ENCODE measurements at places on chromosomes 1 and 21. TPM values are rescaled to one million over a fixed set of nuclear protein-coding genes. Genes with fewer than 3 reads are reported as not detected.

Gene SPATA46
- not detected for total RNA-seq

Gene CELF3
- not detected for total RNA-seq

Gene ATP6V1G3
- total RNA-seq, result not detected

Gene FMOD
- 48.1 TPM for total RNA-seq

Gene LCE6A
- total RNA-seq, result not detected

Gene IL19
- total RNA-seq, result not detected

Gene SYTL1
- total RNA-seq, result 0.23 TPM

Gene RHD
- not detected for total RNA-seq

Gene PTPRC
- total RNA-seq, result not detected

Gene SPATA1
- total RNA-seq, result 0.59 TPM

Gene HORMAD1
- total RNA-seq, result not detected

Gene LINGO4
- total RNA-seq, result not detected

Gene TRAPPC10
- total RNA-seq, result 22.0 TPM

Gene TMIGD3
- total RNA-seq, result not detected

Gene TTLL7
- 38.6 TPM for total RNA-seq

Gene BLACAT1
- not detected for total RNA-seq

Gene NOS1AP
- total RNA-seq, result 0.89 TPM

Gene PADI4
- total RNA-seq, result not detected

Gene CCDC28B
- 15.4 TPM for total RNA-seq

Gene SAMD11
- total RNA-seq, result 25.2 TPM

Gene ANGPTL3
- total RNA-seq, result not detected

Gene SYCP1
- total RNA-seq, result not detected

Gene LRRC41
- 91.5 TPM for total RNA-seq

Gene TPTE
- total RNA-seq, result not detected

Gene RGS16
- total RNA-seq, result 0.14 TPM

Gene CYP4Z1
- not detected for total RNA-seq

Gene PBXIP1
- 138 TPM for total RNA-seq

Gene SPRR4
- not detected for total RNA-seq

Gene TMPRSS15
- total RNA-seq, result not detected
